ENCODE measurements at places on chromosomes 16 and 17.
A peak's percentile ranks its signal among the peaks of the same experiment; 100 is the strongest.

GRCh38 chr17:43531955-43532354 lies 14.2 kb downstream of the ETV4 start:
- no peak for DNase-seq

DNA sequence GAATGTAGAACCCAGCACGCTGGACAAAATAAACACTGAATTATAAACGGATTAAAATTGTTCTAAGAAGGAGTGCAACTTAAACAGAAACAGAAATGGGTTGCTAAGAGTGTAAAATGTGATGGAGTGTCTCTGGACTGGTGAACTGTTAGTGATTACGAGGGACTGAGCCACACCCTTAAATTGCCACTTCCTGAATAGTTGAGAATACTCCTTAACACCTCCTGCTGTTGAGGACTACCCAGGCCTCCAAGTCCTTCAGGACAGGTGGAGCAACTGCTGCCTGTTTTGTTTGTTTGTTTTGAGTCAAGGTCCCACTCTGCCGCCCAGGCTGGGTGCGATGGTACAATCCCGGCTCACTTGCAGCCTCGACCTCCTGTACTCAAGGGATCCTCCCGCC lies 25.8 kb upstream of the IRF8 start:
- no peak for DNase-seq

GRCh38 chr17:28892024-28892423 lies 5.5 kb downstream of the FLOT2 start:
- no peak for DNase-seq

DNA sequence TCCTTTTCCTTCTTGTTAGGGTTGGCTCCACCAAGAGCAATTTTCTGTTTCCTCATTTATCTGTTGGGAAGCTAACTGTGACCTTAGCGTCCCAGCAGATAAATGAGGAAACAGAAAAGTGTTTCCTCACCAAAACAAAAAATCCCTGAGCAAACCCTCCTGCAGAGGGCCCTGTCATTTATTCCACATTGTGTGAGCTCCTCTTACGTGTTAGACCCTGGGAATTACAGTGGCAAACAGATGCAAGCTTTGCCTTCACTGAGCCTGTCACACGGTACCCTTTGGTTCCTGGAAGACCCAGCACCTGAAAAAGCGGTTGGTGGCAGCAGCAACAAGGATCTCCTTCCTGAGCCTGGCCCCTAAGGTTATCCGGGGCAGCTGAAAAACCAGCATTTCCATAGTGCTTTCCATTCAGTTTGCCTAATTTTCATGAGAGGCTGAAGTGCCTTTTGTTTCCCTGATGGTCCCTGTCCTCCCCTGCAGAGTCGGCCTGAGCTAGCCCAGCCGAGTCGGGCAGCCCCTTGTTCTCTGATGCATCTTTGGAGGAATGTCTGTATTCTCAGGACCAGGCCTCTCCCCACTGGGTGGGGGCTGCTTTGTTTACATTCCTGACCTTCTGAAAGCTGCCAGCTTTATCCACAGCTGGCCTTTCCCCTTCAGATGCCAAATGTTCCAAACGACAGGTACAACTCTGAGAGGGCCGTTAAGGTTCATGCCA lies 34.7 kb downstream of the YPEL2 start:
- DNase-seq = peak; percentile 43

- no peak for DNase-seq
Measured at GRCh38 chr16:54734156-54734555, 196.5 kb upstream of the IRX5 start.

GRCh38 chr17:41415833-41416335 lies 8.5 kb downstream of the KRT37 start:
- DNase-seq = no peak

- DNase-seq = no peak
Measured at GRCh38 chr17:62712171-62712581, 84.7 kb downstream of the MRC2 start.

GRCh38 chr17:41792845-41793783 lies 6.6 kb upstream of the JUP start:
- DNase-seq = peak; percentile 68

DNA sequence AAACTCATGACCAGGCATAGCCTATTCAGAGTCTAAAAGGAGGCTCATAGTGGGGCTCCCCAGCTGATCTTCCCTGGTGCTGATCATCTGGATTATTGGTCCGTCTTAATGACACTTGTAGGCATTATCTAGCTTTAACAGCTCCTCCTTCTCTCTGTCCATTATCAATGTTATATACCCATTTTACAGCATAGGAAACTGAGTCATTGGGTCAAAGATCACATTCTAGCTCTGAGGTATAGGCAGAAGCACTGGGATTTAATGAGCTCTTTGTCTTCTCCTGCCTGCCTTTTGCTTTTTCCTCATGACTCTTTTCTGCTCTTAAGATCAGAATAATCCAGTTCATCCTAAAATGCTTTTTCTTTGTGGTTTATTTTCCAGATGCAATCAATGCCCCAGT lies 756 bp downstream of the CCL2 start:
- DNase-seq = no peak

DNA sequence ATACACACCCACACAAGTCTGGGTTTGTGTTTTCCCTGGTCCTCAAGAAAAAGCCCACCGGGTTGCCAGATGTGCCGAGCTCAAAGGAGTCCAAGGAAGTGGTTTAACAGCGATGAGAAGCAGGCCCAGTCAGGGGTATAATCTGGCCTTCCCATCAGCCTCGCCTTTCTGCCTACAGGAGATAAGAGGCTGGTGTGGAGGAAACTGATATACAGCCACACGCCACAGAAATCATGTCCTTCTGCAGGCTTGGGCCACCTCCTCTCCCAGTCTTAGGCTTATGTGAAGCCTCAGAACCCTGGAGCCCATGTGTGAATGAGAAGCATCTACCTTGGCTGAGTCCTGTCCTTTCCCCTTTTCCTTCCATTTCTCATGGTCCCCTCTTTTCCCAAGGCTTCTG lies 43.6 kb upstream of the MMP2 start:
- DNase-seq = peak; percentile 37

GRCh38 chr16:57760357-57761160 lies 25.0 kb downstream of the KATNB1 start:
- DNase-seq = no peak

DNA sequence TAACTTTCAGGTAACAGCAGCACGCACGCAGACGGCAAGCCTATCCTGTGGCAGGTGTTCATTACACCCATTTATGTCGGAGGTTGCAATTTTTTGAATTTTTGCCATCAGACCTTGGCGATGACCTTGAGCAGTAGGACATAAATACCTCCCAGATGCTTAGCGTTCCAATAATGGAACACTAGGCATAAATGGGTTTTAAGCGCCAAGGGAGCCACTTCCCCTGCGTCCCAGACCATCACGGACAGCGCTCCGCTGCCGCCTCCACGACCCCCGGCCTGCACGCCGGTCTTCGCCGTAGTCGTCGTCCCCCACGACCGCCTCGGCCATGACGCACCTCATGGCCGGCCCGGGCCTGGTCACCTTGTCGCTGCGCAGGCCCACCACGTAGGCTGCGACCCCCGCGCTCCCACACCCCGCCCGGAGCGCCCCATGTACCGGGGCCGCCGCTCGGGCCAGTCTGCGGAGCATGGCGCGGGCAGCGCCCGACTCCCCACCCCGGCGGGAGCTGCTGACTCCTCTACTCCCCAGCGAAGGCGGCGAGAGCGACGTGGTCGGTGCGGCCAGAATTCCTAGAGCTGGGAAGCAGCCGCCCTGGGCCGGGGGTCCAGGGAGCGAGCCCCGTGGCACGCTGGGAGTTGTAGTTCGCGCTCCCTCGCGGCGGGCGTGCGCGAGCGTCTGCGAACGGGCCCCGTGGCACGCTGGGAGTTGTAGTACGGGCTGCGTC lies 22.7 kb downstream of the TMEM235 start:
- peak; percentile 92 for DNase-seq

- no peak for DNase-seq
Measured at GRCh38 chr16:82924075-82924854, 297.5 kb downstream of the CDH13 start.

GRCh38 chr16:69566240-69566980 lies 644 bp downstream of the NFAT5 start:
- peak; percentile 7 for DNase-seq

GRCh38 chr17:980406-981291 lies 1.1 kb upstream of the NXN start:
- DNase-seq = peak; percentile 88

DNA sequence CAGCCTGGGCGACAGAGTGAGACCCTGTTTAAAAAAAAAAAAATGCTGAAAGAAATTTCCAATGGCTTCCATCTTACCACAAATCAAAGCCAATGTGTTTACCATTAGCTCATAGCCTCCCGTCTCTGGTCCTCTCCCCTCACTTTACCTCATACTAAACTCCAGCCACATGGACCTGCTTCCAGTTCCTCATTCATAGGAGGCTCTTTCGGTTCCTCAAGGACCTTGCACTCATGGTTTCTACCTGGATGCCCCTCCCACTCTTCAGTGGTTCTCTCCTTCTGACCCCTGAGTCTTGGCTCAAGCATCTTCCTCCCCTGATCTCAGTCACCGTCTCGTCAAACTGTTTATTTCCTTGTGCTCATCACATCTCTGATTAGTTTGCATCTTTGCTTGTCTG lies 3.8 kb upstream of the DEF8 start:
- no peak for DNase-seq

GRCh38 chr17:74569020-74570003 lies 2.0 kb upstream of the CD300H start:
- DNase-seq = no peak

DNA sequence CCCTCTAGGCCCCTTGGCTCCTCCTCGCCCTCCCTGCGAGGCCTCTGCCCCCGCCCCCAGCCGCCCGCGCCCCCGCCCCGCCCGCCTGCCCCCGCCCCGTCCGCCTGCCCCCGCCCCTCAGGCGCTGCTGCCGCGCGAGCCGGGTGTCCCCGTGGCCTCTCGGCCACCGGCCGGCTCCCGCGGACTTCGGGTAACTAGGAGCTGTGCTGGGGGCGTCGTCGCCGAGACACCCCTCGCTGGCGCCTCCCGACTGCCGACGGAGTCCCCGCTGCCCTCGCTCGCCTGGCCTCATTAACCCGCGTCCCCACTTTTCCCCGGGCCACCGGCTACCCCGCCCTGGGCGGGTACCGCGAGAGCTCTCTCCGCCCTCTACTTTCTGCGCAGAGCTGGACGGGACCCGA lies at the start of gene TLCD1:
Gene TLCD1 (minus strand): TSS at position 8 of the 401 bp plus-strand sequence. CDS start 136 bp downstream, outside the sequence.
- no peak for DNase-seq

- no peak for DNase-seq
Measured at GRCh38 chr17:15945527-15946191, 729 bp downstream of the ADORA2B start.

- DNase-seq = peak; percentile 92
Measured at GRCh38 chr16:720447-720989, 428 bp upstream of the ANTKMT start.

GRCh38 chr17:75876938-75877751 lies 1.2 kb downstream of the TRIM47 start:
- DNase-seq = peak; percentile 57

DNA sequence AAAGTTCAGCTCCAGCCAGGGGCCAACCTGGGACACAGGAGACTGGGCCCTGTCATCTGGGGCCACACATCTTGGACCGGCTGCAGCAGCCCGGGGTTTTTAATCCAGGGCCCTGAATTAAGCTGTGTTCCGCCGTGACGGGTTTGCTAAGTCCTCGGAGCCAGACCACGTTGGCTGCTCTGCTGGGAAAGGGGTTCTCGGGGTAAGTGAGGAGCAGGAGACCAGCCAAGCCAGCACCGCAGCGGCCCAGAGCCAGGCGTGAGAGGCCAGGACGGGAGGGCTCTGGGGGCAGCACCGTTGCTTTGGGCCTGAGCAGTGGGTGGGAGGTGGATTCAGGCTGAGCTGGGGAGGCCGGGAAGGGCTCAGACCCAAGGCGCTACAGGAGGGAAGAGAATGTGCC lies 31.3 kb upstream of the CBX4 start:
- no peak for DNase-seq

- no peak for DNase-seq
Measured at GRCh38 chr16:14678748-14679497, 15.2 kb downstream of the PLA2G10 start.

DNA sequence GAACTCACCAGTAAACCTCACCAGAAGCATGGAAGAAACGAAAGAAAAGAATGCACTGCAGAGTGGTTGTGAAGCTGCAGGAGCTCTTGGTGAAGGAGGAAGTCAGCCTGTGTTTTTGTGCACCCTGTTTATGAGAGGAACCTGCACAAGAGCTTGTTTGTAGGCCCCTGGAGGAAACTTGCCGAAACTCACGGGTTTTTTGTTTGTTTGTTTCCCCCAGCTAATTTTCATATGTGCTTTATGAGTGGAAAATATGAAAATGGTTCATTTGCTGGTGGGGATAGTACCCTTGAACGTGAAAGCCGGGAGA lies 222.7 kb downstream of the C16orf95 start:
- DNase-seq = no peak

DNA sequence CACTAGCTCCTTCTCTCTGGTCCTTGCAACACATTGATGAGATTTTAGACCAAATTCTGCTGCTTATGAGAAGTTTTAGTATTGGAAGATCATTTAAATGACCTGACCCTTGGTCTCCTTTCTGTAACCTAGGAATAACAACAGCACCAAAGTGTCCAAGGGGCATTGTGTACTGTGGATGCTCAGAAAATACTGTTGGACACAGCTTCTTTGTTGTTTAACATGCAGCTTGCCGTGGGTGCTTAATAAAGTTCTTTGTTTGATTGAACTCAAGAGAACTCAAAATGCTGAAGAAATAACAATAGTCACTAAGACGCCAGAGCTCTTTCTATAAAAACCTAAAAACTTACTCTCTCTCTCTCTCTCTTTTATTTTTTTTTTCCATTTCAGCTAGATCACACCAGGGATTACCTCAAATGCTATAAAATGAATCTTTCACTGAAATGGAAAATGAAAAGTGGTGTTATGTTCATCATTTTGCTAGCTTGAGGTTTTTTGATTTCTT lies 548.9 kb upstream of the CDH8 start:
- DNase-seq = no peak

GRCh38 chr16:52489894-52490293 lies 57.0 kb downstream of the TOX3 start:
- DNase-seq = no peak

- no peak for DNase-seq
Measured at GRCh38 chr16:87263418-87264052, 53.7 kb downstream of the C16orf95 start.

DNA sequence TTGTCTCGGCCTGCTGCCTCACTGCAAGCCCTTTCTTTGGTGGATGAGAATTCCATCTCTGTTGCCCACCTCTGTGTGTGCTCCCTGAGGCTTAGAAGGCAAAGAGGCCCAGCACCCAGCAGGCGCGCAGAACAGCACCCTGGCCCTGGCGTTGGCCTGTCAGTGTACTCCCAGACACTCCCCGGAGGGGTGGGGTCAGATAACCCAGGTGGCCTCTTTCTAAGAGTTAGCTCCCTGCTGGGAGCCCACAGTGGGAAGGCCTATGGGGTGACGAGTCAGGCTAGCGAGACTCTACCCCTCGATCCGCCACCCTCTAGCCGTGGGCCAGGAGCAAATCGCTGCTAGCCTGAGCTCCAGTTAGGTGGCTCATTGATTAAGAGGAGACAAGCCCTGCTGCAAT lies 38.1 kb downstream of the SRL start:
- DNase-seq = no peak

DNA sequence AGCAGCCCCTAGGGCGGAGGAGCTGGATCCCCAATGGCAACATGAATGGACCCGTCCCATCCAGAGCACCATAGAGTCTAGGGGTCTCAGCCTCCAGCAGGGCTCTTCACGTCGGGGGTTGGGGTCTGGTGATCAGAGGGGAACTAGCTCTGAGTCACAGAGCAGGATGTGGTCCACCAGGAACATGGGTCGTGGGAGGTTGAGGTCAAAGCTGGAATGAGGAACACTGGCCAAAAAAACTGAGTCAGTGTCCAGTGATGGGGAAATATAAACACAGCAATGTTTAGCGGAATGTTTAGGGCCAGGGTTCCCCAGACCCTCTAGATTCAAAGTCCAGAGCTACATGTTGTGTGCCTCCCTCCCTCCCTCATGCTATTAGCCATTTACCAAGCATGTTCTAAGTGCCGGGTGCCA lies 79.1 kb upstream of the C16orf82 start:
- DNase-seq = no peak
